ENCODE measurements at places on chromosomes 12 and 14. TPM values are rescaled to one million over a fixed set of nuclear protein-coding genes. Genes with fewer than 3 reads are reported as not detected.

GRCh38 chr14:56044196-56044595 is 74.0 kb upstream of the PELI2 start:
- no peak for DNase-seq

DNA sequence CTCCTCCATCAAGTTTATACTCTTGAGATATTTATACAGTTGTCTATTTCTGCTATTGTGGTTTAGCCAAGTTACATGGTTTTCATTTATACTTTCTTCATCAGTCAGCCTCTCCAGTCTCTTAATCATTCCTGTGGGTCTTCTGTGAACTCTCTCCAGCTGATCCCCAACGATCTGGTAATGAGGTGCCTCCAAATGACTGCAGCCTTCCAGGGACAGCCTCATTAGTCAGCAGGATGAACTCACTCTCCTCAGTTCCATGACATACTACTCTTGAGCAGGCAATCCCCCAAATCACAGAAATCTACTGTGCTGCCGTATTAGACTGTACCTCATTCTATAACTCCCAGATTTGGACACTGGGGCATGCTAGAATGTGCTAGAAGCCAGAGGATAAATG is 15.3 kb downstream of the AREL1 start:
- DNase-seq = no peak

- DNase-seq = no peak
Observed at GRCh38 chr12:49223590-49224369, 34.9 kb upstream of the TUBA1A start.

GRCh38 chr14:81476816-81477215 is 56.8 kb downstream of the SEL1L start:
- DNase-seq = no peak

Gene KDM2B
- 29.2 TPM for total RNA-seq

Gene CIROP
- not detected for total RNA-seq

Gene ATF7IP
- total RNA-seq = 41.8 TPM
